ENCODE measurements at places on chromosomes 4 and X.

GRCh38 chrX:147981038-147981752, at the start of gene FMR1NB:
TSS of gene FMR1NB (plus strand) at chrX:147981337. CDS start at chrX:147981403, 66 bp downstream.
- DNase-seq, result no peak

- no peak for DNase-seq
Observed at GRCh38 chrX:8887004-8887403, 85.8 kb upstream of the FAM9A start.

- no peak for DNase-seq
Observed at GRCh38 chr4:118171381-118171780, 137.1 kb downstream of the NDST3 start.

GRCh38 chr4:2341261-2341841, 77.1 kb downstream of the ZFYVE28 start:
- no peak for DNase-seq

GRCh38 chr4:48372272-48372671, 30.9 kb downstream of the SLAIN2 start:
- DNase-seq, result no peak

GRCh38 chr4:80199004-80199560, 1.8 kb downstream of the PRDM8 start:
- no peak for DNase-seq

DNA sequence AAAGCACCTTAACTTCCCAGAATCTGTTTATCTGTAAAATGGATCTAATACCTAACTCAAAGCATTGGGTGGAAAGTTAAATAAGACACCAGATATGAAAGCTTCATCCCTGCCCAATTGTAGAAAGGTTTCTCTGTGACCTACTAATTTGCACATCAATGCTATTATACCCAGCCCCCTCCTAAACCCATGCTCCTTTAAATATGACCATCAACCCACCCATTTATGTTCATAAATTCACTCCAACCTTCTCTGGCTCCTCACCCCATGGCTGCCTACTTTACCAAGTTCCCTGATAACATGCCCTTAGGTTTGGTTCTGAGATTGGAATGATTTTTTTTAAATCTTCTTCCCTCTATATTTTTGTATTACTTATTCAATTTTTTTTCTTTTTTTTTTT, 1.9 kb downstream of the LYAR start:
- DNase-seq, result no peak

DNA sequence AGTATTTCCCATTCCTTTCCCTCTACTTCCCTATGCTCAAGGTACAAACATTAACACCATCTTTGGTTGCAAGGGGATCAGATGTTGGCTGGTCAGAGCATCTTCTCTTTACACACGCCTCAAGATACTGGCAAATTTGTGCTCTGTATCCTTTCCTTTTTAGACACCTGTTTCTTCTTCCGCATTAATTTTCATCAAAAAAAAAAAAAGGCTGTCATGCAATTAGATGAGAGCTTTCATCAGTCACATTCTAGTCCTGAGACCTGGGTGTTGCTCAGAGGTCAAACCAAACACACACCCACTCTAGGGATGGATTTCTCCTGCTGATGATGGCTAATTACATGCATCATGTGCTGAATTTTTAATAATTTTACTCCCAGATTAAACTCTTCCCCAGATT, 2.0 kb downstream of the RELL1 start:
- no peak for DNase-seq

GRCh38 chr4:19401301-19402080, 850.2 kb upstream of the SLIT2 start:
- no peak for DNase-seq

GRCh38 chrX:109049903-109050302, 313.5 kb upstream of the IRS4 start:
- no peak for DNase-seq

GRCh38 chr4:186190581-186191199, 677 bp upstream of the CYP4V2 start:
- peak; percentile 38 for DNase-seq

GRCh38 chr4:158837527-158838141, 68.8 kb downstream of the FNIP2 start:
- no peak for DNase-seq

- no peak for DNase-seq
Observed at GRCh38 chrX:136138939-136139338, 8.4 kb upstream of the FHL1 start.

DNA sequence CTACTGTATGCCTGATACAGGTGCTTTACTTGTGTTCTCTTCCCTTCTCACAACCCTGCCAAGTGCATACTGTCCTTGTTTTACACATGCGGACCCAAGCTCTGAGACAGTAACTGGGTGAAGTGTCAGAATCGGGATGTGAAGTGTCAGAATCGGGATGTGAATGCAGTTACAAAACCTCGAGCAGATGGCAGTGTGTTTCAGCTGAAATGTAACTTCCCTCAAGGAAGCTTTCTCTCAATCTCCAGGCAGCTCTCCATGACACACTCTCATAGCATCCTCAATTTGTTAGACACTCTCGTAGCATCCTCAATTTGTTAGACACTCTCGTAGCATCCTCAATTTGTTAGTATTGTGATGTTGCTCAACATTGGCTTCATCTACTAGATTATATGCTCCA, 1.1 kb upstream of the HPSE start:
- no peak for DNase-seq

GRCh38 chr4:4855301-4856070, 4.0 kb upstream of the MSX1 start:
- DNase-seq, result no peak

All from stimulated activated CD4-positive, alpha-beta T cell treated with anti-CD3 and anti-CD28 coated beads, Interleukin-4, amount 100 ng/mL, for 4 hours (primary cell).